Regular cardiac myocyte (primary cell): ENCODE measurements at places on chromosomes 5 and 9. TPM values are rescaled to one million over a fixed set of nuclear protein-coding genes. Genes with fewer than 3 reads are reported as not detected.

C5orf63 gene
- 1.7 and 2.1 TPM in 2 replicates for total RNA-seq

SCGB3A2 gene
- total RNA-seq: 0.85 TPM in 1 of 2 replicates, not detected in the other

SH3GL2 gene
- total RNA-seq: under 0.01 TPM in 1 of 2 replicates, not detected in the other

LRRTM2 gene
- total RNA-seq: under 0.01 TPM in 1 of 2 replicates, not detected in the other

FAM200C gene
- total RNA-seq: 6.3 and 6.5 TPM in 2 replicates

MLANA gene
- total RNA-seq: not detected in 2 replicates
